ENCODE measurements at places on chromosomes 5 and 9.

GRCh38 chr5:11062397-11062796, 301.4 kb upstream of the DAP start:
- no peak overlapping the region for H3K27ac ChIP-seq
- no peaks in the 10 kb centered on the region for H3K27me3 ChIP-seq
- H3K4me1 ChIP-seq, result no peaks in the 10 kb centered on the region
- H3K4me3 ChIP-seq, result no peak overlapping the region
- H3K36me3 ChIP-seq, result no peaks in the 10 kb centered on the region

GRCh38 chr5:80140496-80140895, 105.3 kb downstream of the THBS4 start:
- H3K27me3 ChIP-seq, result no peaks in the 10 kb centered on the region
- H3K4me3 ChIP-seq, result no peak overlapping the region
- DNase-seq, result no peak

- H3K27ac ChIP-seq, result no peak overlapping the region
- no peaks in the 10 kb centered on the region for H3K36me3 ChIP-seq
- no peak overlapping the region for H3K4me3 ChIP-seq
Observed at GRCh38 chr5:91794856-91795548, 411.9 kb upstream of the ARRDC3 start.

GRCh38 chr9:130008538-130008937, 34.5 kb downstream of the FNBP1 start:
- H3K27ac ChIP-seq, result peak overlapping the region; percentile 56
- H3K27me3 ChIP-seq, result no peaks in the 10 kb centered on the region
- H3K4me3 ChIP-seq, result no peak overlapping the region
- H3K36me3 ChIP-seq, result peaks cover 17% of the 10 kb centered on the region
- peaks cover 16% of the 10 kb centered on the region for H3K4me1 ChIP-seq

DNA sequence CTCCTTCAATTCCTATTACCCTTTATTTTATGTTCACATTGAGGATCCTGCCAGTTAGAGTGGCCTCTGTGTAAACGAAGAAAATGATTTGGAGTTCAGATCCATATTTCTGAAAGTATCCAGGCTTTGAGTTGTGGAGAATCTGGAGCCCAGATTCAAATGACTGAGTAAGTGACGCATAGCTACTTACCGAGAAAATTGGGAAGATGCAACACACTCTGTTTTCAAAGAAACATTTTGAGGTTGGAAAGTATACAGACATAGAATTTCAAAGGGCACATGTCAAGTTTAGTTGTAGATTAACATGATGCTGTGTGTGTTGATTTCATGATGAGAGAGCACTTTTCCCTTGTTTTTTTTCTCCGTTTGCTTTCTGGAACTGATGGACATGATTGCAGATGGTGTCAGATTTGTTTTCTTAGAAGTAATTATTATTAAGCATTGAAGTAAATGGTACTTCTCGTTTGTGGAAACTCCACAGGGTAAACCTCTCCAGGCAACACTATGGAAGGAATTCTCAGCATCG, 148.1 kb downstream of the KDM4C start:
- no peak overlapping the region for H3K4me3 ChIP-seq
- H3K4me1 ChIP-seq, result peaks cover 21% of the 10 kb centered on the region
- no peaks in the 10 kb centered on the region for H3K27me3 ChIP-seq
- no peaks in the 10 kb centered on the region for H3K36me3 ChIP-seq
- H3K27ac ChIP-seq, result no peak overlapping the region
- no peak for DNase-seq

DNA sequence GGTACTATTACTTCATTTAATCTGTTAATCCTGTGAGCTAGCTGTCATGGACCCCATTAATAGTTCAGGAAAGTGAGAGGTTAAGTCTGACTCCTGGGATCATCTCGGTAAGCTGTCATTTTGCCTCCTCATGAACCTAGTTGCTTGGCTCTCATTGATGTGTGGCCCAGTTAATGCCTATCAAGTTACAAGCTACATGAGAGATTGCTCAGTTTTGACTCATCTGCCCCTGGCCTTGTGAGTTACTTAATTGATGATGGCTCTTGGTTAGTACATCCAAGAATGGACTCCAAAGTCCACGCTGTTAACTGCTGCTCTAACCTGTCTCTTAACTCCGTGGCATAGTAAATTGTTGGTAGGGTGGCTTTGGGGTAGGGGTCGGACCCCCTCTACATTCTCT, 23.9 kb downstream of the LARP1 start:
- H3K4me1 ChIP-seq, result no peaks in the 10 kb centered on the region
- H3K27ac ChIP-seq, result no peak overlapping the region
- H3K27me3 ChIP-seq, result no peaks in the 10 kb centered on the region
- H3K4me3 ChIP-seq, result no peak overlapping the region
- peaks cover 15% of the 10 kb centered on the region for H3K36me3 ChIP-seq

GRCh38 chr5:4137781-4138180, 542.1 kb downstream of the IRX1 start:
- no peak overlapping the region for H3K4me3 ChIP-seq
- DNase-seq, result no peak
- H3K4me1 ChIP-seq, result no peaks in the 10 kb centered on the region
- no peaks in the 10 kb centered on the region for H3K36me3 ChIP-seq
- H3K27ac ChIP-seq, result no peak overlapping the region
- no peaks in the 10 kb centered on the region for H3K27me3 ChIP-seq

DNA sequence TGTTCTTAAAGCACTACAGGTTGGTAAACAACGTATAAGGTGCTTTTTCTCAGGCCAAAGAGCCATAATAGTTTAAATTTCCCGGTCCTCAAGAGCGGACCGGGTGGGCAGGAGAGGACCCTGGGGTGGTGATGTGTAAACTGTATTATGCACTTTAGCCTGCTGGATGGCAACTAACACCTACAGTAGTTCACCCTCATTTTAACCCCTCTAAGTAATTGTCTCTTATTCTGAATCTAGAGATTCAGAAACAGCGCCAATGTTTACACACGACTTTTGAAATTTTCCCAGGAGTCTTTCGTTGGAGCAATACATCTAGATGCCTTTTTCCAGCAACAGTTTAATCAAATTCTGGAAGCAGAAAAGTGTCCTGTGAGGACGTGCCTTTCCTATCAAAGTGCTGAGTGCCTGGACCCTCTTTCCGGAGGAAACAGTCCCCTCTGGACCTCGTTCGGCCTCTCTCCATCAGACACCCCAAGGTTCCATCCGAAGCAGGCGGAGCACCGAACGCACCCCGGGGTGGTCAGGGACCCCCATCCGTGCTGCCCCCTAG, 676 bp upstream of the OCLN start:
- H3K36me3 ChIP-seq, result no peaks in the 10 kb centered on the region
- no peak for DNase-seq
- H3K4me3 ChIP-seq, result peak overlapping the region; percentile 46
- H3K27me3 ChIP-seq, result peaks cover 46% of the 10 kb centered on the region

GRCh38 chr9:5040730-5041389, 55.8 kb downstream of the JAK2 start:
- no peaks in the 10 kb centered on the region for H3K27me3 ChIP-seq
- H3K4me3 ChIP-seq, result no peak overlapping the region
- H3K4me1 ChIP-seq, result no peaks in the 10 kb centered on the region

GRCh38 chr5:160229190-160229742, at the start of gene FABP6:
Gene FABP6 (plus strand): TSS chr5:160229506. CDS start chr5:160229558, 52 bp downstream.
- H3K27me3 ChIP-seq, result no peaks in the 10 kb centered on the region
- peaks cover 7% of the 10 kb centered on the region for H3K4me1 ChIP-seq
- no peak within 1 kb of the TSS for H3K4me3 ChIP-seq
- no peak within 1 kb of the TSS for H3K27ac ChIP-seq

GRCh38 chr5:86971034-86971571, 296.6 kb upstream of the RASA1 start:
- H3K36me3 ChIP-seq, result no peaks in the 10 kb centered on the region
- no peak for DNase-seq
- no peaks in the 10 kb centered on the region for H3K4me1 ChIP-seq

DNA sequence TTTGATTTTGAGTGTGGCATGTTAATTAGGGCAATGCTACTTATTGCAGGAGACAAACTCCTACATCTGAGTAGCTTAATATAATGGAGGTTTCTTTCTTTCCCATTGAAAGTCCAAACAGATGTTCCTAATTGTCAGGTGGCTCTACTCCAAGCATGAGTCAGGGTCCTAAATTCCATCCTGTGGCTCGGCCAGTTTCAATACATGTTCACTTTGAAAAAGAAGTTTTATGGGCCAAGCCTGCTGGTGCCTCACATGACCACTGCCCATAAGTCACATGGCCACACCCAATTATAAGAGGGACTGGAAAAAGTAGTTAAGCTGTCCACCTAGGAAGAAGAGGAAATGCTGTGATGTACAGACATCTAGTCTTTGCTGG, 170.4 kb downstream of the ARRDC3 start:
- no peak overlapping the region for H3K27ac ChIP-seq
- no peak for DNase-seq
- no peaks in the 10 kb centered on the region for H3K4me1 ChIP-seq
- no peaks in the 10 kb centered on the region for H3K27me3 ChIP-seq
- no peaks in the 10 kb centered on the region for H3K36me3 ChIP-seq
- H3K4me3 ChIP-seq, result no peak overlapping the region

DNA sequence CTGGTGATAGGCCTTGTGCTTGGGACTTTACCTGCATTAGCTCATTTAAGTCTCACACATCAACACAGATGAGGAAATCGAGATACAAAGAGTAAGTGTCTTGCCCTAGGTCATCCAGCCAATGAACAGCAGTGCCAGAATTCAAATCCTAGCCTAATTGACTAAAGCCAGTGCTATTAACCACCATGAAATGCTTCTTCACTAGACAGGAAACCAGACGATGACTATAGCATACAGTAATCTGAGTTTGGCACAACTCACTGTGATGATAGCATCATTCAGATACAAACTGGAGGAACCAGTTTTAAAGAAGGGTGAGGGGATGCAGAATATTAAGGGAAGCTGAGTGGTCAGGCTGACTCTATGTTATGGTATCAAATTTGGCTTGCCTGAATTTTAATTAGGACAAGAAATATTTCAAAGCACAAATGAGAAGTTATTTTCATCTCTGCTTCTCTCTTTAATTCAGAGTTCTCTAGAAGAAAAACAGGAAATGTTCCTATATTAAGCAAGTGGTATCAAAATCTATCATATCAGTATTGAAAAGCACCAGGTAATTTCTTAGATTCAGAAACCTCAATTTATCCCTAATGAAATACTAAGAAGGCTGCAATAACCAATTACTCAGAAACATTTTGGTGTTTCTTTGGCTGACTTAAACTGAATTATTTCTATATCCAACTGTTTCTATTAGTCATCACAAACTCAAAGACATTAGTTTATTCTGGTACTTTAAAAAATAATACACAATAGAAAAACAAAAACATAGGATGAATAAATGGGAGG, 147.0 kb upstream of the RASA1 start:
- no peaks in the 10 kb centered on the region for H3K36me3 ChIP-seq
- no peak overlapping the region for H3K27ac ChIP-seq
- no peak for DNase-seq
- H3K27me3 ChIP-seq, result no peaks in the 10 kb centered on the region

GRCh38 chr5:177500685-177501522, 3.5 kb upstream of the PDLIM7 start:
- peak; percentile 54 for DNase-seq
- H3K27me3 ChIP-seq, result peaks cover 43% of the 10 kb centered on the region
- peaks cover 5% of the 10 kb centered on the region for H3K36me3 ChIP-seq

- H3K27me3 ChIP-seq, result no peaks in the 10 kb centered on the region
- no peaks in the 10 kb centered on the region for H3K4me1 ChIP-seq
- H3K4me3 ChIP-seq, result no peak overlapping the region
Observed at GRCh38 chr9:115204904-115205453, 87.0 kb upstream of the TNC start.

GRCh38 chr9:89969881-89970639, 365.2 kb downstream of the GADD45G start:
- H3K4me3 ChIP-seq, result no peak overlapping the region
- no peaks in the 10 kb centered on the region for H3K4me1 ChIP-seq
- no peak overlapping the region for H3K27ac ChIP-seq

DNA sequence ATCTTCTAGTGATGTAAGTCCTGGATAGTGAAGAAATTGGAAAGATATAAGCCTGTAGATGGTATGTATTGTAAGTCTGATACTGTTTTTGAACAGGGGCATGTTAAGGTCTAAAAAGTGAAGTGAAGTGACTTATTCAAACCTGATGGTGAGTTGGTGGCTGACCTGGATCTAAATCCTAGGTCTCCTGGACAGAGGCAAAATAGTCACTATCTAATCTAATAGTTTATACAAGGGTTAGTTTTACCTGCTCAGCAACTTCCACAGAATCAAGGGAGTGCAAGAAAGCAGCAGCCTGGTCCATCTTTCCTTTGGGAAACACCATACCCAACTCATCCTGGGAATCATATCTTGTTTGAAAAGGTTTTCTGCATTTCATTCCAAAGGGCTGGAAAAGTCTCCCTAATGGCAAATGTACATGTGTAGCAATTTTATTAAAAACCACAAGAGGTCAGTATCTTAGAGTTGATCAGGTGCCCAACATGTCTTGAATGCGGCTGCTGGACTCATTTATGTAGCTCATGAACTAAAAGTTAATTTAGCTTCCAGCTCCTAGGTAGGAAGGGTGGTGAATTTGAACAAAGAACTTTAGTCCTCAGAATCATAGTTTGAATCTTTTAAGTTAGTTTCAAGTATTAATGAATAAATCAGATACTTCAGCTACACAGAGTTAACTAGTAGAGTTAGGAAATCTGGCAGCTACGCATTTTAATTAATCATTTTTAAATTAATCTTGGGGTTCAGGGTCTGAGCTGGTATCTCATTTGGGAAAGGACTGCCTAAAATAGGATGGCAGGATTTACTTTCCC, 26.0 kb downstream of the SKP2 start:
- H3K4me3 ChIP-seq, result no peak overlapping the region
- peaks cover 71% of the 10 kb centered on the region for H3K36me3 ChIP-seq
- no peak for DNase-seq

DNA sequence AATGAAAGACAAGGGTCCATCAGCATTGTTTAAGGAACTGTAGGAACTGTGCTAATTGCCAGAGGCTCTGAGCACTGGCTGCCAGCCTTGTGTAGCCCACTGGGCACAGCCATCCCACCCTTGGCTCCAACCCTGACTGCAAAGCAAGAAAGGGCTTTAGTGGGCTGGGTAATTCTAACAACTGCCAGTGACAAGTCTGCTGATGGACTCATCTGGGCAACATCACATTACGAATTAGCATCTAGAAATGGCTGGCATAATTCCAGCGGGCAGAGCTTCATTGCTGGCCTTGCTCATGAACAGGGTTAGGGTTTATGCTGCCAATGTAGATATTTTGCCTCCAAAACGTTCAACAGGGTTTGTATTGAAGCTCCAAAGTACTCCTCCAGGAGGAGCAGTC, 326.9 kb downstream of the ARHGEF28 start:
- no peak for DNase-seq
- H3K36me3 ChIP-seq, result no peaks in the 10 kb centered on the region
- H3K27me3 ChIP-seq, result no peaks in the 10 kb centered on the region
- peaks cover 32% of the 10 kb centered on the region for H3K4me1 ChIP-seq
- no peak overlapping the region for H3K27ac ChIP-seq
- no peak overlapping the region for H3K4me3 ChIP-seq

- peaks cover 14% of the 10 kb centered on the region for H3K36me3 ChIP-seq
- peak; percentile 97 for DNase-seq
- H3K4me1 ChIP-seq, result peaks cover 7% of the 10 kb centered on the region
- peak within 1 kb of the TSS; percentile 54 for H3K4me3 ChIP-seq
- peak within 1 kb of the TSS; percentile 88 for H3K27ac ChIP-seq
Observed at GRCh38 chr5:179023528-179024189, at the start of gene ZNF879. Gene ZNF879 (plus strand): TSS chr5:179023804. CDS start chr5:179025005, 1,201 bp downstream.

Measured in thymus (tissue), 14 donors.